ENCODE measurements at places on chromosomes 16 and 17.

DNA sequence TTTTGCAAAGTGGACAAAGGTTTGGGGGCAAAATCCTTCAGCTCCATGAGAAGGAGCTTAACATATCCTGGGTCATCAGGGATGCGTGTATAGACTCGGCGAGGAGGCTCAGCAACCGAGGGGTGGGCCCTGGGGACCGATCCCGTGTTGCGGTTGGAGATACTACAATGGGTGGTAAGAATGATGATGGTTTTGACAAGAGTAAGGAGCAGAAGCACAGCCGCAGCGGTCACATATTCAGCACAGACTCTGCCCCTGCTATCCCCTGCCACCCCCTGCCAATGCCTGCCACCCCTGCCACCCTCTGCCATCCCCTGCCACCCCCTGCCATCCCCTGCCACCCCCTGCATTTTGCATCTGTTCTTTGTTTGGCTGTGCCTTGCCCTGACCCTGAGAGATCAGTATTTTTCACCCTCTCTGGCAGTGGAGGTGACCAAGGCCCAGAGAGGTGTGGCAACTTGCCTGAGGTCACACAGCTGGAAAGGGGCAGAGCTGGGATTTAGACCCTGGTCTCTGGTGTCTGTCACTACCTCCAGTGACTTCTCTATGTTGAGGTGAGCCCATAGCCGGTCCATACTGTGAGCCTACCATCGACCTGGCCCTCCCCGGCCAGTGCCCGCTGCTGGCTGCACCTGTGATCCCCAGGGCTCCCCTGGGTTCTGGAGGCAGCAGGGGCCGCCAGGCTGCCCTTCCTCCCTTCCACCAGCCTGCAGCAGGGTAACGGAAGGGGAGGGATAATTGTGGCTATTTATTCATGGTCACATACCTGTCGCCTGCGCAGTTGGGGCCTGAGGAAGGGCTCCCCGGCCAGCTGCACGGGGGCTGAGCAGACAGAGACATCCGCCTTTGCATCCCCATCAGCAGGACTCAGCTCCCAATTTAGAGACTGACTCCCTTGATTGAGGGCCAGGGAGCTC, 74.9 kb upstream of the CBX4 start:
- no peak for DNase-seq

DNA sequence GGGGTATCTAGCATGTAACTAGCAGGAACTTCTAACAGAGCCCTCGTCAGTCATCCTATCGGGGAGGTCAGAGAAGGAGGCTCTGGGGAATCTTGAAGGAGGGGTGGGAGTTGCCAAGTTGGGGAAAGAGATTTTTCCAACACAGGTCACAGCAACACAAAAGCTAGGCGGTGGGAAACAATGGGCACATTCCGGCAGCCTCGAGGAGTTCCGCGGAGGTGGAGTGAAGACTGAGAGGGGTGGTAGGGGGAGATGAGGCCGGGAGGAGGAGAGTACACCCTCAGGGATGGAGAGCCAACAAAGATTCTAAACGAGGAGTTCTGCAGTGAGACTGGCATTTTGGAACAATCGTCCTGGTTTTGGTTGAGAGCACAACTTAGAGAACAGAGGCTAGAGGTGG, 13.5 kb upstream of the CALB2 start:
- no peak for DNase-seq

- no peak for DNase-seq
These were observed 157.0 kb downstream of the NTN1 start for GRCh38 chr17:9178319-9178718.

DNA sequence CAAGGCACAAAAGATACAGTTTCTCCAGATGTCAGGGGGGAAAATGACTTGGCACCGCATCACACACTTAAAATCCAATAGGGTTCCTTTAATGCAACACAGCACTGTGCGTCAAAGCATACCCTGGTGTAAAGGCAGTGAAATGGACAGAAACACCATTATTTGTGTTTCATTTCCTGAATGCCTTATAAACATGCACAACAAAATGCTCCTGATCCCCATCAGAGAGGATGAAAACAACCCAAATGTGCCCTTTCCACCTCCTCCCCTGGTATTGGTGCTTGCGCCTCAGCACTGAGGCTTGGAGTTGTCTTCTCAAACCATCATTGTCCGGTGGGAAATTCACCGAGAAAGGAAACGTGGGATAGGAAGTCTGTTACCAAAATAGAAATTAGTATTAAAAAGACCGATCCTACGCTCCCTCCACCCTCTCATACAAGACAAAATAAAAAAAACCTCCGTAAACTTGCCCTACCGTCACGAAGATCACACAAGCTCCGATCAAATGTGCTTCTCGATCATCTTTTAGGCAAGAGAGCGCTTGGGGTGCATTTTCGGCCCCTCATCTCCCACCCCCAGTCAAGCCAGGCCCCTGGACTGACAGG, 722 bp downstream of the CDC27 start:
- DNase-seq, result no peak

- DNase-seq, result no peak
These were observed 66.2 kb downstream of the NQO1 start for GRCh38 chr16:69660166-69660565.

- no peak for DNase-seq
These were observed 105.6 kb downstream of the SEC14L1 start for GRCh38 chr17:77246110-77247047.

- DNase-seq, result no peak
These were observed 142.7 kb upstream of the ASIC2 start for GRCh38 chr17:33435721-33436301.

DNA sequence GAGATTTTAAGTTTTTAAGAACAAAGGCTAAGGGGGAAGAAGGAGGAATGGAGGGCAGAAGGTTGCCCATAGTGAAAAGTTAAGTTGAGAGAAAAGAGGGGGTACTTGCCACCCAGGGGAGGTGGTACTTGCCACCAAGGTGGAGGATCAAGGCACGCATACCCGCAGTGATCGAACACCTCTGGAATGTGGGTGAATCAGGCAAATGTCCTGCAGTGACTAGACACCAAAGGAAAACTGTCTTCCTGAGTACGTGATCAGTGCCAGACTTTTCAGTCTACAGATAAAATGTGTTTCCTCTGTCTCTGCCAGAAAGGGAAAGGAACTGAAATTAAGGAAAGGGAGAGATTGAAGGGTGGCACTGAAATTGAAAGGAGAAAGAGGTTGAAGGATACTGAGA, 2285.3 kb downstream of the TP53TG3F start:
- no peak for DNase-seq

DNA sequence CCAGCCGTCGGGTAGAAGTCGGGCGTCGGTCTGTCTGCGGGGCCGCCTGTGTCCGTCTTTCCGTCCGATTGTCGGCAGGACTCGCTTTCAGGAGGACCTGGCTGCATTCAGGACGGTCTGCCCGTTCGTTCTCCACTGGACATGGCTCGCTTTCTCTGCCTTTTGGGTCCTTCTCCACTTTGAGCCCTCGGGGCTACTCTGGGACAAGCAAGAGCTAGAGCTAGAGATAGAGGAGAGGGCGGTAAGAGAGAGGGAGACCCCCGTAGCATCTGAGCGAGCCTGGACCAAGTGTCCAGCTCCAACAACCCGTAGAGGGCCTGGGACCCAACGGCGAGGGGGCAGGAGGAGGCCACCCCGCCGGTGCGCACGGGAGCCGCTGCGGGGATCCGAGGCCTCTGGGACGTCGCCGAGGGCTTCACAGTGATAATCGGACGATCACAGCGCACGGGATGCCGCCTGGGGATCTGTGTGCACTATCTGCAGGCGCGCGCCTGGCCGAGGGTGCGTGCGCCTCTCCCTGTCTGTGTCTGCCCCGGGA, 4.5 kb downstream of the TBX4 start:
- no peak for DNase-seq

- no peak for DNase-seq
These were observed 90.6 kb downstream of the CACNG3 start for GRCh38 chr16:24346734-24347133.
